ENCODE measurements at places on chromosomes 5 and 9.

- peak; percentile 73 for DNase-seq
Observed at GRCh38 chr5:16456103-16456832, 9.3 kb downstream of the ZNF622 start.

DNA sequence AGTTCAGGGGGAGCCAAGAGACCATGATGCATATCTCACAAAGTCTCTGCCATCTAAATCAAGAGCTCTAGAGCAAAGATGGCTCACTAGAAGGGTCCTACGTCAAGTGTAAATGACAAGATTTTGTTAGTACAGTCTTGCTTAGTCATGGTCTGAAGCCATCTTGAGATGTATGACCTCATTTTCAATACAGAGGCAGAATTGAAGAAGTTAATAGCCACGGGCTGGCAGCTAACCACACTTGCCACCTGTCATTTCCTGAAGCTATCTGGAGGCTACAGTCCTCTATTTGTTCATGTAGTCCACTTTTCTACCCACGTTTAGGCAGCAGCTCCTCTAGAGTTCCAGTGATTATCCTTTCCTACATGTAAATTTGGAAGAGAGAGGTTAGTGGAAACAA, 231.7 kb upstream of the CDH12 start:
- peak; percentile 14 for DNase-seq

DNA sequence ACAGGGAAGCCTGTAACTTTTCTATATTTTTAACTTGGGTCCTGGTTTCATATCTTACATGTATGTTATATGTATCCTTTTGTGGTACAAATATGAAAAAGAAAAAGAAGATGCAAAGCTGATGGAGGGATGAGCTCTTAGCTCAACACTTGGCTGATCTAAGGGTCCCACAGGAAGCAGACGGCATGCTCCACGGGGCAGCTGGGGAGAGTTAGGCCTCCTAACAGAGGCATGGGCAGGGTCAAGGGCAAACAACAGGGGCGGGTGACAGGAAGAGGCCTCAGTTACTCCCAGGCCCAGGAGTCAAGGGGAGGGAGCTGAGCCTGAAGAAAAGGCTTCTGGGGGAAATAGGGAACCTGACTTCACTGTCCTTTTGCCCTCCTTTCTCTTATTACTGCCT, 287.2 kb downstream of the ZSWIM6 start:
- no peak for DNase-seq

GRCh38 chr9:136107953-136108647, 10.6 kb downstream of the TMEM250 start:
- DNase-seq: no peak

- DNase-seq: no peak
Observed at GRCh38 chr9:111484572-111484894, 350 bp upstream of the ECPAS start.

DNA sequence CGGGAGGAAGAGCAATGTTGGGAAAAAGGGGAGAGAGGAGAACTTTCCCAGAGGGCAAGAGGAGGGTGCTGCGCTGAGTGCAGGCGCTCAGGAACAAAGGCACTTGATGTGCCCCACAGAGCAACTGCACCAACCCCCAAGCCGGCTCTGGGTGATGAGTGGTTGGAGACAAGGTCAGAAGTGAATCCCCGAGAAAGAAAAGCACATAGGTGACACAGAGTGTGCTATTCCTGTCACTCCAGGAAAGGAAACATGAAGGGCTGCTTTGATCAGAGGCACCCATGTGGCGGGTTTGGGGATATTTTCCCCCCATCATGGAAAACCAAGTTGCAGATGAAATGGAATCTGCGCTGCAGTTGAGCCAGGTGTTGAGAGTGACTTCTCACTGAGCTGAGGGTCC, 20.7 kb upstream of the SLC25A48 start:
- DNase-seq: no peak

GRCh38 chr9:128523199-128523925, 18.8 kb downstream of the GLE1 start:
- peak; percentile 85 for DNase-seq

DNA sequence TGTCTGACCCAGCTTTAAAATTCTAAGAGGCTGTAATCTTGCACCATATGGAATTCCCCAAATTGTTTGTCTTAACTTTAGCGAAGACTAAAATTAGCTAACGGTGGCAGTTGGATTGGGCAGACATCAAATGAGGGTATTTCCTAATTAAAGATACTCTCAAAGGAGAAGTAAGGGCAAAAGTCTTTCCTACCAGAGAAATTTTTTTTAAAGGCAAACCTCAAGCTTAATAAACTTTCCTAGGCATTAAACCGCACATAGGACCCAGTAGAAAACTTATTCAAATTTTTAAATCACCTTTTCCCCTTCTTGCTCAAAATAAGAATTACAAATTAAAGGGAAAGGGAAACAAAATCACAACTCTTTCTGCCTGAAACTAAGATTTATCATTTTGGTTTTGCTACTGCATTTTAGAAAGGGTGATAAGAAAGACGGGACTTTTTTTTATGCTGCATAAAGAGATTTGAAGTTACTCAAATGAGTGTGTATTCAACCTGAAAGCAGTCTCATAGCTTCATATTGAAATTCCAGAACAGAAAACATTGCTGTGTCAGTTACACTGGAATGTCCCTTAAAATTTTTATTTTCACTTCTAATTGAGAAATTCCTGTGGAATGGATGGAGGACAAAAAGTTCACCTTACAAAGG, 189.1 kb upstream of the PTGER4 start:
- no peak for DNase-seq
